ENCODE measurements at places on chromosomes 5 and 9. TPM values are rescaled to one million over a fixed set of nuclear protein-coding genes. Genes with fewer than 3 reads are reported as not detected.
A peak's percentile ranks its signal among the peaks of the same experiment; 100 is the strongest.

DNA sequence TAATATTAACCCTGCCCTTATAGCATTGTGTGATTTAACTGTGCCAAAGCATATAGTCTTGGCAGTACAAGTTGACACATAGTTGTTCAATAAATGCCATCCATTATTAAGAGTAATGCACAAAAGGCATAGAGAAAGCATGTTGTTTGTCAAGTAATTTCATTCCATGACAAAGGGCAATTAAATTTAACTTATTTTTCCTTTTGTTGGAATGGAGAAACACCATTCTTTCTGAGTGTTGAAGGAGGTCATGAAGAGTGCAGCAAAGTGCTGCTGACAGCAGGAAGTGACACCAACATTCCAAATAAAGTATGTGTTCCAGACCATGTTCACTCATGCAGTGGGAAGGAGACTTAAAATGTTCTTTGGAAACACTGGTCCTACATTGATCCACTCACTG, 29.1 kb downstream of the ANKDD1B start:
- no peak for DNase-seq

DNA sequence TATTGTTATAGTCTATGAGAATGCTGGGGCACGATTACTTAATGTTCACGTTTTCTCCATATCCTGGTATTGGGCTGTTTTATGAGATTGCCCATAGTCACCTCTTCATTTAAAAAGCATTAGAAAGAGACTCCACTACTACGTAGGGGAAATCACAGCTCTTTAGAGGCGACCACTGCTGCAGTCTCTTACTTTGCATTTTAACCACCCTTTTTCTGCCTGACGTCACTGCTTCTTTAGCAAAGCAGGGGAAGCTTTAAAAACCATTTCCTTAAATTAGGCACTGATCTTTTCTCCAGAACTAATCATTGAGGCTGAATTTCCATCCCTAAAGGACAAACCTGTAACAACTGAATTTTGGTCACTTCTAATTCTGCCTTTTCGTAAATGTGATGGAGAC, 38.9 kb downstream of the ZNF608 start:
- DNase-seq, result no peak

The NR5A1 gene
- not detected for total RNA-seq

The ARHGEF28 gene
- total RNA-seq, result 20.6 TPM

The NXNL2 gene
- total RNA-seq, result 0.55 TPM

- peak; percentile 22 for DNase-seq
Observed at GRCh38 chr5:149646564-149646963, 65.3 kb downstream of the ARHGEF37 start.

The ARSI gene
- total RNA-seq, result 2.6 TPM

The SV2C gene
- 41.2 TPM for total RNA-seq

- DNase-seq, result no peak
Observed at GRCh38 chr9:114836769-114837168, 30.9 kb upstream of the TNFSF15 start.

The HTR4 gene
- 8.6 TPM for total RNA-seq

The EIF4E1B gene
- total RNA-seq, result 10.7 TPM

The CARTPT gene
- 21.0 TPM for total RNA-seq

DNA sequence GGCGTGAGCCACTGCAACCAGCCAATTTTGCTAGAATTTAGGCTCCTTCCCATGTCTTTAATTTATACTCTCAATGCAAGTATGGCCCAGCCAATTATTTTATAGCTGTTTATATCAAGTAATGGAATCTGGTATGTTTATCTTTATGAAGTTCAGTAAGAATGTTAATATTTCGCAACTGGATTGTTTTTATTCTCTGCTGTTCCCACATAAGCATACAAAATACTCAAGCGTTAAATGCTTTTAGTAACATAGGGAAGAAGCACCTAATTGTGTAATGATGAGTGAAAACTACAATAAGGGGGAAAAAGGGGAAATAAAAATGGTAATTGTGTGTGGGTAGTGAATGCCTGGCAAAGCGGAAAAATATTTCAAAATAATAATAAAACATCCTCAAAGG, 21.3 kb downstream of the PWWP2A start:
- DNase-seq, result no peak

- DNase-seq, result no peak
Observed at GRCh38 chr5:40738502-40738901, 17.3 kb downstream of the TTC33 start.

DNA sequence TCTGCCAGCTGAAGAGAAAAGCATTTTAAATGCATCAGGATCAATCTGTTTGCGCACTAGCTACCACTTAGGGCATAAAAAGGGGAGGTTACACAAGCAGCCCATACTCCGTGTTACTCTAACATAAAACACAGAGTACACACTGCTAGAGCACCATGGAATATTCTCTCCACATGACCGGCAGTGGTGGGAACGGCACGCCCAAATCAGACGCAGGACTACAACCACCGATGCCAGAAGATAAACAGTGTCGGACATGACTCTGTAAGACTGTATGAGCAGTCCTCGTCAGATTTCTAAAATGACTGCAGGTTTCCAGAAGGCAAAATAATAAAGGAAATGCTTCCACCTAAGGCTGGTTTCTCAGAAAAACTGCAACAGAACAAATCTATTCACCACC, 40.0 kb downstream of the CDK5RAP2 start:
- DNase-seq, result no peak

The ADAMTS16 gene
- total RNA-seq, result 3.3 TPM

The OBP2B gene
- not detected for total RNA-seq

The FGF10 gene
- 2.9 TPM for total RNA-seq

The SOX30 gene
- not detected for total RNA-seq

DNA sequence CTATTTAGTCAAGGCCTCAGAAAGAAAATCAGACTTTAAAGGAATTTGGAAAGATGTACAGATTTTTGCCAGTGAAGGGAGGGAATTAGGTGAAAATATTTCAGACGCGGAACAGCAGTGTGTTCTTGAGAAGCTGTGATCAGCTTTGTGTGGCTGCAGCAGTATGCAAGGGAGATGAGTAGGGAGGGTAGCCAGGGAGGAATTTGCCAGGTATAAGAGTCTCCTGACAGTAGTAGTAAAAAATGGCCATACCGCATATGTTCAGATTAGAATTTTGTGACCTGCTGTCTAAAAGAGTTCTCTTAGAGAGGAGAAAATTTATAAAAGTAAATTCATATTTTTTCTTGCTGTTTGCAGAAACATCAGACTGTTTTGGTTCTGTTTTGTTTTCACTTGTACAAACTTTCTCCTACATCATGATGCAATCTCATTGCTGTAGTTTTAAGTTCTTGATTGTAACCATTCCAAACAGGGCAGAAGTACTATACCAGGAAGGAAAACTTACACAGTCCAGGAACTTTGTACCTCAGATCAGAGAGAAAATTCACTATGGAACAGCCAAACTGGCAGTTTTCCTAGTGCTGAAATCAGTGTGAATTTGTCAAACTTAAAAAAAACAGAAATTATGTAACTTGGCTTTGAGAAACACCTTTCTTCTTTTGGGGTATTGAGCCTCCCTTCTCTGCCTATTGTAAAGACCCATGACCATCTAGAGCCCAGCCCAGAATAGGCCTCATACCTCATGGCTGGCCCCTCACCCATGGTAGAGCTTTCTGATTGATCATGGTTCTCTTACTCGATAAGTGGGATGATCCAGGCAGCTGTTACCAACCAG, 78.4 kb upstream of the NR3C1 start:
- DNase-seq, result no peak

GRCh38 chr5:159402311-159402710, 72.0 kb upstream of the IL12B start:
- DNase-seq, result no peak

DNA sequence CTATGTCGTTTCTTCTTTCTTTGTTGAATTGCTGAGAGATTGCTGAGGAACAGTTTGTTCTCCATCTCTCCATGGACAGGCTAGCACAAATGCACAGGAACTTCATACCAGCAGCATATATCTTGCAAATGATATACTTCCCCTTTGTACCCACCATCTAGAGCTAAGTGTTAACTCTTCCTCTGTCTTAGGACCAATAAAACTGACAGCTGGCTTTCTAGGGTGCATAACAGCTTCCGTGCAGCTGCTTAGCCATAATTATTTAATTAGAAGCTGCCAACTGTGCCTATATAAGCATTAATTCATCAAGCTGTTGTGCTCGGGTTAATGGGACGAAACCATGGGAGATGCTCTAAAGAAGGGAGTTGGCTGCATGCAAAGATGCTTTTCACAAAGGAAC, 38.7 kb downstream of the KCTD16 start:
- DNase-seq, result no peak

The LMNB1 gene
- 6.1 TPM for total RNA-seq
